Heart right ventricle (tissue), 16 donors: ENCODE measurements at places on chromosomes 4 and X.

DNA sequence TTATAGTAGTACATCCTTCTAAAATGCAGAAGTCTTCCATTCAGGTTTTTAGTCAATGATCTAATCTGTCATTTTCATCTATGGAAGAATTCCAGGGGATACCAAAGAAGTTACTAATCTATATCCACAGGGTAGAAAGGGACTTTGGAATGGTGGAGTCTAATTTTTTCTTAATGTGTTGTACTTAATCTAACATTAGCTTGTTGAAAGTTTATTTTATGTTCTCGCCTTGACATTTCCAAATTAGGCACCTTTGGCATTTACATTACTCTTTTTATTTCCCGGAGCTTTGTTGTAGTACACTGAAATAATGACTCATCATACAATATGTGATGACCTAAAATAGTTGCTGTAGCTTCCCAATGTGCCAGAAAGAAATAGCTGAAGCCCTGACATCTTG lies 91.5 kb downstream of the HTR2C start:
- DNase-seq: no peak
- no peaks in the 10 kb centered on the region for H3K4me1 ChIP-seq
- H3K27me3 ChIP-seq: no peaks in the 10 kb centered on the region

GRCh38 chr4:41514766-41515481 lies 23.0 kb upstream of the LIMCH1 start:
- H3K27me3 ChIP-seq: no peaks in the 10 kb centered on the region
- no peak overlapping the region for H3K27ac ChIP-seq
- peaks cover 9% of the 10 kb centered on the region for H3K4me1 ChIP-seq
- no peak for DNase-seq
- no peak overlapping the region for H3K4me3 ChIP-seq

- H3K27me3 ChIP-seq: no peaks in the 10 kb centered on the region
- H3K27ac ChIP-seq: no peak overlapping the region
- DNase-seq: no peak
- H3K36me3 ChIP-seq: peaks cover 27% of the 10 kb centered on the region
These were observed 80.5 kb downstream of the TBC1D9 start for GRCh38 chr4:140675599-140676231.

DNA sequence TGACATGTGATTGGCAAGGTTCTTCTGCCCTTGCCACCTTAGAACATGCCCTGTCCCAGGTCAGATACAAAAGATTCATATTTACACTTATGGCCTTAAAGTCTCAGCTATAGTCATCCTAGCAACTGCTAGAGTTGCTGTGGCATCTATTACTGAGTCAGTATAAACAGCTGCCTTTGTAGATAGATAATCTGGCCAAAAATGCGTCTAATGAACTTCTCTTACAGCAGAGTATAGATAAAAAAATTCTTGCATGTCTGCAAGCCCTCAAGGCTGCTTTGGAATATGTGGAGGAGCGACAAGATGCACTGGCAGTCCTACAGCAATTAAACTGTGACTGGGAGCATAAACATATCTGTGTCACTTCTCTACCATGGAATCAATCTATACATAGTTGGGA lies 1209.7 kb upstream of the PABPC4L start:
- no peaks in the 10 kb centered on the region for H3K36me3 ChIP-seq
- H3K27ac ChIP-seq: no peak overlapping the region
- no peak for DNase-seq
- no peaks in the 10 kb centered on the region for H3K27me3 ChIP-seq
- H3K4me1 ChIP-seq: no peaks in the 10 kb centered on the region
- no peak overlapping the region for H3K4me3 ChIP-seq

GRCh38 chr4:169658975-169659715 lies 38.8 kb downstream of the CLCN3 start:
- no peaks in the 10 kb centered on the region for H3K36me3 ChIP-seq
- no peaks in the 10 kb centered on the region for H3K27me3 ChIP-seq
- peak overlapping the region; percentile 86 for H3K27ac ChIP-seq
- H3K4me3 ChIP-seq: peak overlapping the region; percentile 58
- DNase-seq: no peak

DNA sequence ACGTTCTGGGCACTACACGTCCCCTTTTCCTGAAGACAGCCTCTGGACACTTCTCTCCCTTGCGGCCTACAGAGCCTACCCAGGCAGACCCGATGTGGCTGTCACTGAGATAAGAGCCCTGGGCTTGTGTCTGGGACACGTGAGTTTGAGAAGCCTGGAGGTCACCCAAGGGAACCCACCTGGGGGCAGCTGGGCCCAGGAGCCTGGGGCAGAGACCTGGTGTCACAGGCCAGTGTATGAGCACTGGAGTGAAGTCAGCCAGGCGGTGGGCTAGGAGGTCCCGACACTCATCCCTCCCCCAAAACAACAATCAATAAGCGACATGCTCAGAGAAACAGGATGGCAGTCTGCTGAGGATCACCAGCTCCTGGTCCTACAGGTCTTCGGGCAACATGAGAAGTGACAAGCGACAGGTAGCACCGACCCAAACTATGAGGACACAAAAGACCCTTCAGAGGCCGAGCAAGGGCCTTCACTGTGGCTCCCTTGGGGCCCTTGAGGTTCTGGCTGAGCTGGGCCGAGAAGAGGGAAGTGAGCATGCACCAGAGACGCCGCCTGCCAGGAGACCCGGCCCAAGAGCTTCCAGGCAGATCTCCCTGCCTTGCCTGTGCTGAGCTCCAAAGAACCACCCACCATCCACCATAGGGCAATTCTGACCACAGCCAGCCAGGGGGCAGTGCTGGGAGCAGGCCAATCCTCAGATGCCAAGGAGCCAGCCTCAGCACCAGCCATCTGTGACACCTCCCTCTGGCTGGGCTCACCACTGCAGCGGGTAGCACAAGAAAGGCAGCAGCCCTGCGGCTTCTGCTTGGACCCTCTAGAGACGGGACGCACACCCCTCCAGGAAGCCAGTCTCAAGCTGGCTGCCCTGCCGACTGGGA lies 11.0 kb upstream of the DUSP9 start:
- H3K4me3 ChIP-seq: no peak overlapping the region
- H3K27ac ChIP-seq: no peak overlapping the region
- no peaks in the 10 kb centered on the region for H3K27me3 ChIP-seq
- DNase-seq: no peak
- H3K36me3 ChIP-seq: no peaks in the 10 kb centered on the region

DNA sequence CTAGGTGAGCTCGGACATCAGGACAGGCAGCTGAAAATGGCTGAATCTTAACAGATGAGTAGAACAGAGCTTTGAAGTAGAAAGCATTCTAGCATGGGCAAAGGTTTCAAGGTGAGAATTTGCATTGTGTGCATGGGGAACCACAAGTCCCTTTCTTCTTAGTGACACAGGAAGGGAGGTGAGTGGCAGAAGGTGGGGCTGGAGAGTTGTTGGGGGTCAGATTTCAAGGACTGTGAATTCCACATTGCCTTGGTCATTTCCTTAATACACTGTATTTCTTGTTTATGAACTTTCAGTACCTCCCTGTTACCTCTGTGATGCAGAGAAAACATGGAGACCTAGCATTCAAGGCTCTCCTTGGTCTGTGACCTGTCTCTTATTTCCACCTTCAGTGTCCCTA lies 4.1 kb downstream of the APEX2 start:
- no peak overlapping the region for H3K4me3 ChIP-seq
- no peaks in the 10 kb centered on the region for H3K27me3 ChIP-seq
- no peak for DNase-seq
- no peak overlapping the region for H3K27ac ChIP-seq
- H3K36me3 ChIP-seq: no peaks in the 10 kb centered on the region
- peaks cover 2% of the 10 kb centered on the region for H3K4me1 ChIP-seq

GRCh38 chr4:169690787-169691186 lies 67.0 kb downstream of the HPF1 start:
- H3K27me3 ChIP-seq: no peaks in the 10 kb centered on the region
- H3K36me3 ChIP-seq: peaks cover 84% of the 10 kb centered on the region
- H3K27ac ChIP-seq: no peak overlapping the region
- no peaks in the 10 kb centered on the region for H3K4me1 ChIP-seq

DNA sequence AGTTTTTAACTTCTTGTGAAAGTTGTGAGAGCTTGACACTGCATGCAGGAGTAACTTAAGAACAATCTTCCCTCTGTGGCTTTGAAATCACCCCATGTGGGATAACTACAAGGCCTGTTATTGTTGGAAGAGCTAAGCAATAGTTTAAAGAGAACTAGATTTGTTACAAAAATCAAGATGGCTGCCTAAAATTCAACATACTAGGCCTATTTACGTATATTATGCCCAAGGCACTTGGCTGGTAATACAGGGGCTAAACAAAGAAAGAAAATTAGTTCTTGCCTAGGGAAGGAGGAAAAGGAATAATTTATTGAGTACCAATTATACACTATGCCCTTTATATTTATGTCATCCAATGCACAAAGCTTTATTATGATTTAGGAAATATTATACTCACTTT lies 36.1 kb downstream of the DMD start:
- no peak for DNase-seq
- H3K4me3 ChIP-seq: no peak overlapping the region

GRCh38 chr4:79917246-79917645 lies 155.8 kb downstream of the ANTXR2 start:
- H3K36me3 ChIP-seq: no peaks in the 10 kb centered on the region
- H3K27me3 ChIP-seq: no peaks in the 10 kb centered on the region
- peak; percentile 5 for DNase-seq

DNA sequence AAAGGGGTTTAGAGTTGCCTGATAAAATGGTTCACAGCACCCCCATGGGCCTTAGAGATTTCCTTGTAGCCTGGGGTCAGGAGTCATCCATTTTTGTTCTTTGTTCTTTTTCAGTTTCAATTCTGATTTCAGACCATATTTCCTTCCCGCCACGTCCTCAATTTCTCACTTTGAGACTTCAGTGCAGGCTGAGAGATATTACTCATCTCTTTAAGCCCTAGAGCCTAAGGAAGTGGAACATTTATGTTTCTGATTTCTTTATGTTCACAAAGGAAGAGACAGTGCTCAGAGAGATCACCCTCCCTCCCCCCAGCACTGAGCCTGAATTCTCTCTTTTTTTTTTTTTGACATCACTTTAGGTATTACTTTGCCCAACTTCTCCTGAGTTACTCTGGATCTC lies 56.3 kb downstream of the MSN start:
- H3K4me3 ChIP-seq: no peak overlapping the region
- peaks cover 38% of the 10 kb centered on the region for H3K4me1 ChIP-seq
- peaks cover 8% of the 10 kb centered on the region for H3K36me3 ChIP-seq
- H3K27ac ChIP-seq: peak overlapping the region; percentile 35

GRCh38 chr4:7390906-7391636 lies 43.7 kb downstream of the PSAPL1 start:
- no peak for DNase-seq
- H3K4me1 ChIP-seq: no peaks in the 10 kb centered on the region
- H3K36me3 ChIP-seq: no peaks in the 10 kb centered on the region
- H3K27me3 ChIP-seq: no peaks in the 10 kb centered on the region
- H3K4me3 ChIP-seq: no peak overlapping the region

GRCh38 chr4:36133086-36133485 lies 111.2 kb downstream of the ARAP2 start:
- no peak overlapping the region for H3K27ac ChIP-seq
- no peaks in the 10 kb centered on the region for H3K36me3 ChIP-seq
- H3K4me1 ChIP-seq: no peaks in the 10 kb centered on the region
- H3K4me3 ChIP-seq: no peak overlapping the region
- DNase-seq: no peak

- peak; percentile 47 for DNase-seq
- no peak overlapping the region for H3K4me3 ChIP-seq
- H3K27ac ChIP-seq: no peak overlapping the region
- H3K4me1 ChIP-seq: peaks cover 7% of the 10 kb centered on the region
- H3K36me3 ChIP-seq: no peaks in the 10 kb centered on the region
- no peaks in the 10 kb centered on the region for H3K27me3 ChIP-seq
These were observed 33.6 kb downstream of the CLCN4 start for GRCh38 chrX:10190367-10190766.

DNA sequence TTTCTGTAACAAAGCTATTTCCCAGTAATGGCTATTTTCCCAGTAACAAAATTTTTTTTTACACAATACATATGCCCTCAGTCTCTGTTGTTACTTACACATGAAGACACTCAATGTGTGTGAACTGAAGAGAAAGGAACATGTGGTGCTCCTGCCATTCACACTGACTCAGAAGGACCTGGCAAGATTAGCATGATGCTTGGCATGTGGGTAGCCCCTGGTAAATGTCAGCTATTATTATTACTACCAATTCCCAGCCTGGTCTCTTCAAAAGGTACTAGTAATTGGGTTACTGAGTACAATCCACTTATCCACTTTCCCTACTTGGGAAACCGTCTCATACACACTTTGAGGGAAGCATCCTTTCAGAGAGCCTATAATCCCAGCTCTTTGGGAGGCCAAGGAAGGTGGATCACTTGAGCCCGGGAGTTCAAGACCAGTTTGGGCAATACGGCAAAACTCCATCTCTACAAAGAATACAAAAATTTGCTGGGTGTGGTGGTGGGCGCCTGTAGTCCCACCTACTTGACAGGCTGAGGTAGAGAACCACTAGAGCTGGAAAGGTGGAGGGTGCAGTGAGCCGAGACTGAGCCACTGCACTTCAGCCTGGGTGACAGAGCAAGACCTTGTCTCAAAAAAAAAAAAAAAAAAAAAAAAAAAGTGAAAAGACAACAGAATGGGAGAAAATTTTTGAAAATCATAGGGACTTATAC lies 14.6 kb downstream of the RBBP7 start:
- no peak for DNase-seq
- H3K27ac ChIP-seq: no peak overlapping the region
- peaks cover 61% of the 10 kb centered on the region for H3K27me3 ChIP-seq
- no peak overlapping the region for H3K4me3 ChIP-seq

DNA sequence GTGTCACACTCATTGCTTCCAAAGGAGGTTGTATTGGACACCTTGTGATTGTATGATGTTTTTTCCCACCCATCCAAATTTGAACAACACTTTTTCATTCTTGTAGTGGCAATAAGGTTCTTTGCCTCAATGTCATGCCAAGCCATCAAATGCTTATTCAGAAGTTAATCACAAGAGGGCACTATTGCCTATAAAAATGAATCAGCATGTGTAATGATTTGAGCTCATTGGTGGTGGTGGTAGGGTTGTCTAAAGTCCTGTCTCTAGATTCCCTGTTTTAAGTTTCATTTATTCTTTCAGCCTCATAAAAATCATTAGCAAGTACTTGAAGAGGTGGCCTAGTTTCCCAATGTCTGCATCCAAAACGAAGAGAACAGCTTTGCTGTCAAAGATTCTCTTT lies 37.0 kb downstream of the IRS4 start:
- H3K4me1 ChIP-seq: no peaks in the 10 kb centered on the region
- H3K27ac ChIP-seq: no peak overlapping the region
- H3K36me3 ChIP-seq: no peaks in the 10 kb centered on the region
- no peaks in the 10 kb centered on the region for H3K27me3 ChIP-seq
- no peak overlapping the region for H3K4me3 ChIP-seq
- DNase-seq: no peak

DNA sequence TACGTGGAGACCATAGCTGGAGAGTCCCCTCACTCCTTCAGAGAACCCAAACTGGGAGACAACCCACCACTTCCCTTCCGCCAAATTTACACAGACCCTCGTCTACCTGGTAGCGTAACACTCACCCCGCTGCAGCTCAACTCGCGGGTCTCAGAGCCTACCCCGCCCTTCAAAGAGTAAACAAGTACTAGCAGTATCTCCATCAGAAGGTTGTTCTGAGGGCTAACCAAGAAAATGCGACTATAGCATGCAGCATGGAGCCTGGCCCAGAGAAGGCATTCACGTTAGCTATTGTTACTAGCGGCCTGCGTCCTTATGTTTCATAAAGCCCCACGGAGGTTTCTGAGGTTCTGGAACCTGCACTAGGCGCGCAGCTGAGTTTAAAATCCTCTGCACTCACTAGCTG lies 531 bp upstream of the MANBA start:
- H3K4me3 ChIP-seq: peak overlapping the region; percentile 84
- no peak for DNase-seq
- H3K27ac ChIP-seq: peak overlapping the region; percentile 81
- no peaks in the 10 kb centered on the region for H3K36me3 ChIP-seq

GRCh38 chr4:24195991-24196736 lies 306.3 kb upstream of the PPARGC1A start:
- no peak for DNase-seq
- H3K27me3 ChIP-seq: no peaks in the 10 kb centered on the region
- H3K36me3 ChIP-seq: no peaks in the 10 kb centered on the region
- H3K27ac ChIP-seq: peak overlapping the region; percentile 31
